Stimulated activated CD4-positive, alpha-beta T cell treated with anti-CD3 and anti-CD28 coated beads, Interleukin-1b, Interleukin-23, amount 100 ng/mL, for 24 hours (primary cell): ENCODE measurements at places on chromosomes 11 and 22.

GRCh38 chr11:3165916-3166267 lies 782 bp upstream of the OSBPL5 start:
- DNase-seq: no peak

GRCh38 chr11:120815319-120816100 lies 208.4 kb upstream of the TBCEL start:
- no peak for DNase-seq

- DNase-seq: no peak
These were observed 8.9 kb downstream of the SCGB1A1 start for GRCh38 chr11:62427630-62428233.

- DNase-seq: no peak
These were observed 1.8 kb downstream of the AHNAK start for GRCh38 chr11:62544581-62545436.

GRCh38 chr22:23579870-23580575 lies at the start of gene IGLL1:
Gene IGLL1 (minus strand): TSS chr22:23580290. CDS start chr22:23580190, 100 bp downstream.
- no peak for DNase-seq

- DNase-seq: no peak
These were observed 18.7 kb downstream of the LDLRAD3 start for GRCh38 chr11:35962369-35963138.
